ENCODE measurements at places on chromosomes 4 and X.

- no peak overlapping the region for H3K4me3 ChIP-seq
- H3K27ac ChIP-seq, result no peak overlapping the region
- peaks cover 36% of the 10 kb centered on the region for H3K4me1 ChIP-seq
- H3K36me3 ChIP-seq, result peaks cover 2% of the 10 kb centered on the region
- DNase-seq, result no peak
Observed at GRCh38 chr4:87038837-87039615, 104.2 kb downstream of the AFF1 start.

GRCh38 chr4:76740866-76741662 is 156.9 kb downstream of the SOWAHB start:
- no peak overlapping the region for H3K4me3 ChIP-seq
- no peaks in the 10 kb centered on the region for H3K36me3 ChIP-seq
- peaks cover 4% of the 10 kb centered on the region for H3K27me3 ChIP-seq
- H3K27ac ChIP-seq, result no peak overlapping the region
- DNase-seq, result no peak

- no peak overlapping the region for H3K4me3 ChIP-seq
- no peak for DNase-seq
- H3K27me3 ChIP-seq, result no peaks in the 10 kb centered on the region
- no peaks in the 10 kb centered on the region for H3K4me1 ChIP-seq
Observed at GRCh38 chr4:93983140-93983539, 154.6 kb downstream of the ATOH1 start.

- no peak overlapping the region for H3K4me3 ChIP-seq
- H3K36me3 ChIP-seq, result no peaks in the 10 kb centered on the region
- H3K27me3 ChIP-seq, result no peaks in the 10 kb centered on the region
- no peak for DNase-seq
- no peaks in the 10 kb centered on the region for H3K4me1 ChIP-seq
Observed at GRCh38 chr4:123976285-123976684, 579.7 kb downstream of the SPRY1 start.

GRCh38 chr4:116088771-116089170 is 975.4 kb upstream of the NDST4 start:
- no peaks in the 10 kb centered on the region for H3K4me1 ChIP-seq
- H3K4me3 ChIP-seq, result no peak overlapping the region
- no peak for DNase-seq
- H3K27me3 ChIP-seq, result no peaks in the 10 kb centered on the region
- H3K36me3 ChIP-seq, result no peaks in the 10 kb centered on the region

- H3K36me3 ChIP-seq, result no peaks in the 10 kb centered on the region
- H3K27ac ChIP-seq, result no peak overlapping the region
- H3K4me3 ChIP-seq, result no peak overlapping the region
Observed at GRCh38 chr4:1751155-1751918, 30.0 kb downstream of the TACC3 start.

Data from activated naive CD4-positive, alpha-beta T cell treated with anti-CD3 and anti-CD28 coated beads, Interleukin-2, amount 10 ng/mL, durations not matched to agents 7 days and 5 days (primary cell).